ENCODE measurements at places on chromosomes 3 and 15.

- peak; percentile 15 for DNase-seq
Observed at GRCh38 chr15:55281517-55282228, 7.9 kb downstream of the RAB27A start.

DNA sequence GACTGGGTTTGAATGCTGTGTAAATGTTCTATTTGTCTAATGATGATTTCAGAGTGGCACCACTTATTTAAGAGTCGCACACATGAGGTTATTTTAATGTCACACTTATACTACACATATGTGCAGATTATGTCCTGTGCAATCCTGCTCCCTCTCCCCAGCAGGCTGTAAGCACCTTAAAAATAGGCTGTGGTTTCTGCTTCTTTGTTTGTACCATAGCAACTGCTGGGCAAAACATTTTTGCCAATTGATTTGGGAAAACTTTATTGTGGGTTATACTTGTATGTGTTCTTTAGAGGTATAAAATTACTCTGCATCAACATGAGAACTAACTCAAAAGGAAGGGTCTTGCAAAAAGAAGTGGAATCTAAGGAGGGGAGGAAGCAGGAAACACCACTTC, 318.5 kb downstream of the NTRK3 start:
- no peak for DNase-seq

DNA sequence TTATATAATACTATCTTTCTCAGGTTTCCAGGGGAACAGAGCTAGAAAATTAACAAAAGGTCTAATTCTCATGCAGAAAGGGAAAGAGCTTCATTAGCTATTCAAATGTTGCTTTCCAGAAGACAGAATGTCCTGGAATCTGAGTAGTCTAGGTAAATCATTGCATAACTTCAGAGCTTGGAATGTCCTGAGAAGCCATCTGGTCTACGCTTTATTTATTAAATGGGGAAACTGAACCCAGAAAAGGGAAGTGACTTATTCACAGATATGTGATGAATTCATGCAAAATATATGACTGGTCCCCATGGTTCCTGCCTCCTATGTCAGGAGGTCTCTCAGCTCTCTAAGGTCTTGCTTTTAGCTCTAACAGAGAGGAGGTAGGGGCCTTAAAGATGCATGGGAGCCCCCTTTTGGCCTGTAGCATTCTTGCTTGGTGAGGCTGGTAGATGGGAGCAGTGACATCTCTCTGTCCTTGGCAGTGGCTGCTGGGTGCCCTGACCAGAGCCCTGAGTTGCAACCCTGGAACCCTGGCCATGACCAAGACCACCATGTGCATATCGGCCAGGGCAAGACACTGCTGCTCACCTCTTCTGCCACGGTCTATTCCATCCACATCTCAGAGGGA, 99.2 kb downstream of the CEMIP start:
- DNase-seq, result no peak

GRCh38 chr3:117407317-117407716, 697.7 kb downstream of the TUSC7 start:
- no peak for DNase-seq

DNA sequence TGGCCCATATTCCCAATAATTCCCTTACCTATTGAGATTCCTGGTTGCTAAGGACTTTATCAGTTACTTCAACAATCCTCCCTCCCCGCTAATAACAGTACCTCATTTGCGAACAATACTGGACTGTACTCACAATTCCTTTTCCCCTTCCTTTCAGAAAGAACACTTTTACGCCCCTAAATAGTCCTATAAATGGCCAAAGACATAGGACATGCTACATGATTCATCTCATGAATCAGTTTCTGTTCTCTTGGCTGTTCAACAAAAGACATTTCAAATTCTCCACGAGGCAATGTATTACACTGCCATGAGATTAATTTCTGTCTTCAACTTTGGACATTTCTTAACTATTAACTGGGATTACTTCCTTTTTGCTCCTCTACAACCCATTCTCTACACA, 264.4 kb downstream of the TIGIT start:
- no peak for DNase-seq

DNA sequence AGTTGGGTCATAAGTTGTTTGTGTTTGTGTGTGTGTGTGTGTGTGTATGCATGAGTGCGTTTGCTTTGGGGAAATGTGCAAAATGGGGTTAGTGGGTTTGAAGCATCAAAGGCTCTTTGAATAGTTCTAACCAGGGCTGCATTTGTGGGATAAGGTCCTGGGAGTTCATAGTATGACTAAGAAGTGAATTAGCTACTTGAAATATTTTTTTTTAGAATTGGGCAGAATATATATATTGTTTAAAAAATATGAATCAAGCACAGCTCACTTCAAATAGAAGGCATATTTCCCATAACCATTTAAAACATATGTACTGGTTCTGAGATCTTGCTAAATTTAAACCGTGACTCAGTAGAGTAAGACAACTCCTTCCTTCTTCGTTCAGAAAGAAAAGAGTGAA, 43.1 kb downstream of the IGF2BP2 start:
- DNase-seq, result no peak

DNA sequence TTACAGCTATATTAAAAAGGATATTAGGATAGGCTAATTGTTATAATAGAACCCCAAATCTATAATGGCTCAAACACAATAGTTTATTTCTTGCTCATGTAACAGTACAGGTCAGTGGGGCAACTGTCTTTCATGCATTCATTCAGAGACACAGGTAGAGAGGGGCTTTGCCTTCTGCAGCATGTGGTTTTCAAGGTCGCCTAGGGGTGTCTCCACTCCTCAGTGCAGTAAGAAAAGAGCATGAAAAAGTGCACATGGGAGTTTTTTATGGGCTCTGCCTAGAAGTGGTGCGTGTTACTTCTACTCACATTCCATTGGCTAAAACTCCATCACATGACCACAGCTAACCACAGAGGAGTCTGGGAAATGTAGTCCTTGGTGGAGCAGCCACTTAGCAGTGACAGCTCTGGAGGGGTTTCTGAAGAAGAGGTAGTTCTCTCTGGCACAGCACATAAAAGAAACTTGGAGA, 1.8 kb downstream of the ZBTB38 start:
- peak; percentile 92 for DNase-seq

- DNase-seq, result peak; percentile 72
Observed at GRCh38 chr3:132659365-132660051, at the start of gene ACAD11. Gene ACAD11 (minus strand): TSS chr3:132659809. CDS start chr3:132659751, 58 bp downstream.

Measured in SW 1271 (cell line).